ENCODE measurements at places on chromosomes 11 and 22. TPM values are rescaled to one million over a fixed set of nuclear protein-coding genes. Genes with fewer than 3 reads are reported as not detected.

MIAT gene
- total RNA-seq, result 0.64 TPM

DDTL gene
- total RNA-seq, result 1.2 TPM

TRIM3 gene
- total RNA-seq, result 7.6 TPM

HSPA8 gene
- total RNA-seq, result 1,277 TPM

CCDC116 gene
- not detected for total RNA-seq

CCDC179 gene
- total RNA-seq, result not detected

PATE4 gene
- total RNA-seq, result not detected

RIMBP3C gene
- total RNA-seq, result under 0.01 TPM

SYT12 gene
- total RNA-seq, result 2.0 TPM

LRRC10B gene
- under 0.01 TPM for total RNA-seq

SAA1 gene
- 1.6 TPM for total RNA-seq

CCDC34 gene
- 1.3 TPM for total RNA-seq

BAD gene
- 74.2 TPM for total RNA-seq

MS4A12 gene
- not detected for total RNA-seq

SLC36A4 gene
- total RNA-seq, result 4.2 TPM

RAB3IL1 gene
- 1.1 TPM for total RNA-seq

ARHGEF17 gene
- total RNA-seq, result 4.5 TPM

RFPL1 gene
- not detected for total RNA-seq

PTPRCAP gene
- total RNA-seq, result 0.51 TPM

Measured in bronchial epithelial cell (primary cell).